ENCODE measurements at places on chromosomes 2 and 18. TPM values are rescaled to one million over a fixed set of nuclear protein-coding genes. Genes with fewer than 3 reads are reported as not detected.

DNA sequence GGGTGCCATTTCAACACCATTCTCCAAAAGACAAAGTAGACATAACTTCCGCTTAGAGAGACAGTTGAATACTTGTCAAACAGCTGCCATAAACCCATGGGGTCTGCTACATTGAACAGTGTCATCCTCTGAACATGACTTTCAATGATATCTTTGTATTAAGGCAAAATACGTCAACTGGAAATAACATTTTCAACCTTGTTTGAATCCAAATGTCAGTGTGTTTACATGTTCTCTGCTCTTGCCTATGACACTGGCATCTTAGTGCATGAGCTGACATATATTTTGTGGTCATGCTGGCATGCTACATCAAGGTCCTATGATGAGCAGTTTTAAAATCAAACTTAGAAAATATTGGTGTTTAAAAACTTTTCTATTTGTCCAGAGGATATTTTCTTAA is 1548.1 kb upstream of the LRRTM1 start:
- DNase-seq: no peak

The ANKRD30B gene
- 0.07 TPM for total RNA-seq

The FAM237A gene
- not detected for total RNA-seq

The TRIM54 gene
- total RNA-seq: 16.8 TPM

GRCh38 chr2:167386694-167387093 is 498.4 kb downstream of the XIRP2 start:
- DNase-seq: no peak

The TRIM43 gene
- not detected for total RNA-seq

GRCh38 chr18:63112706-63113105 is 206.9 kb downstream of the BCL2 start:
- no peak for DNase-seq

The SLC35F5 gene
- total RNA-seq: 325 TPM

- no peak for DNase-seq
Measured at GRCh38 chr2:134290358-134290757, 36.5 kb downstream of the MGAT5 start.
